Fibroblast of skin of left biceps (primary cell): ENCODE measurements at places on chromosomes 3 and 15.

- DNase-seq, result peak; percentile 21
Measured at GRCh38 chr15:90519688-90520087, 10.0 kb upstream of the CRTC3 start.

- DNase-seq, result no peak
Measured at GRCh38 chr3:197694251-197694650, 42.5 kb downstream of the RUBCN start.

DNA sequence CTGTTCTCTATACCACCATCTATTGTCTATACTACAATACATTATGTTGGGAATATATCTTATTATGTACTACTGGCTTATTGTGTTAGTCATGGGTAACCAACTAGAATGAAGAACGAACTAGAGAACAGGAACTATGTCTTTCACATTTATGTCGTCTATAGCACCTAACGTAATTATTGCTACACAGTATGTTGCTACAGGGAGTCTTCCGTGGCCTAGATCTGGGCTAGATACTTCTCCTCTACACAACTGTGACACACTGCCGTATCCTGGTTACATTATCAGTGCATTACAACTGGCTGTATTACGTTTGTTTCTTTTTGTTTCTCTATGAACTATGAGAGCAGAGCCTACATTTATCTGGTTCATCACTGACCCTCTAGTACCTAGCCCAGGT is 34.0 kb downstream of the SCG5 start:
- no peak for DNase-seq

GRCh38 chr3:141294848-141295247 is 63.2 kb downstream of the PXYLP1 start:
- DNase-seq, result no peak

DNA sequence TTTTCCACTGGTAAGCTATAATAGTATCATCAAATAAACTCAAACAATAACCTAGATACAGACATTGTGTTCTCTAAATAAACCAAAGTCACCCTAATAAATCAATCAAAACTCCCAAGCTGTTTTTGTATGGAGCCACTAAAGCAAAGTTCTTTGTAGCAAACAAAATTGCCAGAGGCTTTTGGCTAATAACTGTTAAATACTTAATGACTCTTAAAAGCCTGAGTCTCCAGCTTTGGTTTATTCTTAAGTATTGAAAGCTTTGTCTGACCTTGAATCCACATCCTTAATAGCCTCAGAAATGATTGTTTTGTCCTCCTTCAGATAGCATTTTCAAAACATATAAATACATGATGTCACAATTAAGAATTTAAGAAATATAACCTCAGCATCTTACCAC is 725.3 kb downstream of the SI start:
- DNase-seq, result no peak

GRCh38 chr3:185958626-185959025 is 20.8 kb upstream of the TRA2B start:
- DNase-seq, result no peak

DNA sequence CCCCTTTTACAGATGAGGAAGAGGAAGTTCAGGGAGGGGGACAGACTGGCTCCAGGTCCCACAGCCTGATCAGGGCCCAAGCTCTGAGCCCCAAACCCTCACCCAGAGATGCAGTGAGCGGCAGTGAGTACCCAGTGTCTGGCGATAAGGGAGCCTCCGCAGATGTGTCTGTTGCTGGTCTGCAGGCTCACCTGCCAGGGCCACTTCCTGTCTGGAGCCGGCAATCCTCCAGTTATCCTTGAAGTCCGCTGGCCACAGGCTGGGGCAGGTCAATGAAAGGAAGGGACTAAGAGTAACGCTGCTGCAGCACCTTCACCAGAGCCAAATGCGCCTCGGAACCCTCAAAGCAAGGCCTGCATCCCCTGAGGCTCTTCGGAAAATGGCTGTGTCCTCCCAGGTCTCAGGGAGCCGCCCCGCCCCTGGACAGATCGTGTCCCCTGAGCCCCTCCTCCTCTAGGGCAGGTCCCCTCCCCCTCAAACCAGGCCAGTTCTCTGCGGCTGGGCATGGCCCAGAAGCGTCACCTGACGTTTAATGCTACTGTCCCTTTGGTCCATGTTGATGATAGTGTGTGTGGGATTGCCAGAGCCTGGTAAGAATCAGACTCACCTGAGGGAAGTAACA is 51.5 kb downstream of the MYL3 start:
- DNase-seq, result no peak

GRCh38 chr15:78322243-78322642 is 17.9 kb upstream of the CRABP1 start:
- peak; percentile 40 for DNase-seq

DNA sequence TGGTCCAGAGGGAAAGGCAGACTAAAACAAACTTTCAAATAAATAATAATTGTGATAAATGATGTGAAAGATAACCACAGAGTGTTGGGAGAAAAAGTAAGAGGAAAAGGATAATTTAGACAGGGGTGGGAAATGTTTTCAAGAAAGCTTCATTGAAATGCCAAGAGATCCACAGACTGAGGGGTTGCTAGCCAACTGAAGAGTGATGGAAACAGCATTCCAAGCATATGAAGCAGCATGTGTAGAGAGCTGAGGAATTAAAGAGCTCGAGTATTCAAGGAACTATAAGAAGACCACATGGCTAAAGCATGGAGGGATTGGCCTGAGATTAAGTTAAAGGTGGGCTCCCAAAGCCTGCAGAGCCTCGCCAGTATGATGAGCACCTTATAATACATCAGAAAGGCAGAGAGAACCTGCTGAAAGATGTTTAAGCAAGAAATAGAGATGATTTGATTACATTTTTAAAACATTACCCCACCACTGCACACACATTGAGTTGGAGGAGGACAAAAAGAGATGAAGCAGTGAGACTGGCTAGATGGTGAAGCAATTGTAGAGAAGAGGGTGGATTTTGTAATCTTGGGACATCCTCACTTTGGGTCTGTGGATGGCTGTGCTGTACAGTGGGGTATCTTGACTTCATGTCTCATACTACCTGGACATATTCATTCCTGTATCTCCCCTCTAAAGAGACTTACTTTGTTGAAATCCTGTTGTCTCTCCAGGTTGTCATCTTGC is 100.8 kb downstream of the STAC start:
- DNase-seq, result peak; percentile 67

GRCh38 chr3:47441796-47442551 is 33.8 kb downstream of the SCAP start:
- DNase-seq, result no peak

DNA sequence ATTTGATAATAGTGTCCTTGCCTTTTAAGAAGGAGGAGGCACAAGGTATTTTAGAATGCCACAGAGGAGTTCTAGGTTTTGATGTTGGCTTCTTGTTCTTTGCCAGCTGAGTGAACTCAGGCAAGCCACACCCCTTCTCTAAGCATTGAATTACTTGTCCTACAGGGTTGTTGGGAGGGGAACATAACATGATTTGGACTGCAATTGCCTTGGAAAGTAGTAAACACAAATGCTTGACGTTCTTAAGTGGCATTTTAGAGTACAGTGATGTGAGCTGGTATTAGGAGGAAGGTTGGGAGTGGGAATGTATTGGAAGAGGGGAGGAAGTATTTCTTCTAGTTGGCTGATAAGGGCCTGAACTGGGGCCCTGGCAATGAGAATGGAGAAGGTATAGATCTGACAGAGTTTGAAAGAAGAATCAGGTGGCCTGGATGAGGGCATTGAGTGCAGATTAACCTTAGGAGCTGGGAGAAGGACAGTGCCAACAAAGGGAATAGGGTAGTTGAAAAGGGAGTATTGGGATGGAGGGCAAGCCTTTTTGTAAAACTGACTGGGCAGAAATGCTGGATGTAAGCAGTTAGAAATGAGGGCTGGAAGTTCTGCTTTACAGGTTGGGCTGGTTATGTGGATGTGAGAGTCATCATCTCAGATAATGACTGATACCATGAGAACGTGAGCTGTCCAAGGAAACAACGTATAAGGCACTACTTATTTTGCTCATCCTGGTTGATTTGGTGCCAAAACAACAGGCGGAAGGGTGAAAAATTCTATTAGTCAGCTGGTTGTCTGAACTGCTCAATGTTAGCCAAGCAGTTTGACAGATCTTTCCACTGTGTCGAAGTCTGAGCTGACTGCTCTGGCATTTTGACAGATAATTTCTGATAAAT is 16.7 kb downstream of the KAT2B start:
- no peak for DNase-seq

DNA sequence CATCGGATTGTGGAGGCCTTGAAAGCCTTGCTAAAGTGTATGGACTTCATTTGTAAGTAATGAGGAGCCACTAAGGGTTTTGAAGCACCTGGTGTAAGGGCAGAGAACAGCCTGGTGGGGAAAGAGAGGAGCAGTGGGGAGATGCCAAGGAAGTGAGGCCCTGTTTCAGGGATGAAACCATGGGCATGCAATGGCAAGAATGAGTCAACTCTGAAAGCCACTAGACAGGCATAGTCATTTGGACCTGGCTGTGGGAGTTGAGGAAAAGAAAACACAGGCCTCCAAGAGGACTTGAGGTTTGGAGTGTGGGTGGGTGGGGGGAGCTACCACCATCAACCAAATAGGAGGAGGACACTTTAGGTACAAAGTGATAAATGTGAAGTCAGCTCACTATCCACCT is 7.6 kb downstream of the XCR1 start:
- DNase-seq, result no peak

DNA sequence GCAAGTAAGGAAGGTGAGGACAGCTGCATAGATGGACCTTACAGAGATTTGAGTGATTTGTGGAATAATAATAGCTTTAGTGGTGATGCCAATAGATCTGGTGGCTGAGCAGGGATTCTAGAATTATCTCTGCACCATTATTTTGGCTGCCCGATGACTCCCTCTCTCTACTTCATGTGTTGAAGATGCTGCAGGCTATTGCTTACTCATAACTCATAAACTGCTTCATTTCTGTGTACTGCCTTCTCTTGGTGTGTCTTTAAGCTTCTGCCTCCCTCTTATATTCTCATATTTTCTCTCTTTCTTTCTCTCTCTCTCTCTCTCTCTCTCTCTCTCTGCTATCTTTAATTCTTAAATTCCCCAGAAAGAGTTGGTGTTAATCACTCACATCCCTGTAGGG is 256.0 kb upstream of the TRIM42 start:
- no peak for DNase-seq

DNA sequence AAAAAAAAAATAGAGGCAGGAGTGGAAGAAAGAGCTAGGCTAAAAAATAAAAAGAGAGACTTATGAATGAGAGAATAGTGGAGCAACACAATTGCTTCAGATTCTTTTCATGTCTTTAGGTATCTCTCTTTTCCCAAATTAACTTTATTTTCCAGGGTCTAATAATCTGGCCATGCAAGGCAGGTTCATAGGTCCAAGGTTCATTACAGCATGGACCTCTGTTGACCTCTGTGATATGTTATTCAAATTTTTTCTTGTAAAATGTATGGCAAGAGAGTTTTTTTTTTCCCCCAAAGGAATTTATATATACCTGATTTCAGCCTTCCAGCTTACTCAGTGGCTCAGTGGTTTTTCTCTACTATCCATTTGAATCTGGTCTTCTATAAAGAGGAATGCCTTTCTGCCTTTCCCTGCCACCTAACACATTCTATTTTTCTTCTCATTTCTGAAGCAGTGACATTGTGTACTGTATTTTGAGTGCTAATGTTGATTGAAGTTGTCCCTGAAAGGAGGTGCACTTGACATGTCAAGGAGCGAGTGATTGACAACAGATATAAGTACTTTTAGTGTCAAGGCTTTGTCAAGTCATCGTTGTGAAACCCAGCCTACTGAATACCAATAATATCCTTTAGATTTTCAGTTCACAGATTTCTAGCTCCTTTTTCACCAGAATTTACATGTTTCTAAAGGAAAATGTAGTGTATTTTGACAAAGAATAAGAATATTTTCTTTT is 118.5 kb downstream of the MAP2K5 start:
- no peak for DNase-seq

GRCh38 chr15:73305331-73306211 is 63.2 kb downstream of the HCN4 start:
- DNase-seq, result peak; percentile 13

GRCh38 chr3:15160662-15161061 is 45.4 kb upstream of the CAPN7 start:
- no peak for DNase-seq

DNA sequence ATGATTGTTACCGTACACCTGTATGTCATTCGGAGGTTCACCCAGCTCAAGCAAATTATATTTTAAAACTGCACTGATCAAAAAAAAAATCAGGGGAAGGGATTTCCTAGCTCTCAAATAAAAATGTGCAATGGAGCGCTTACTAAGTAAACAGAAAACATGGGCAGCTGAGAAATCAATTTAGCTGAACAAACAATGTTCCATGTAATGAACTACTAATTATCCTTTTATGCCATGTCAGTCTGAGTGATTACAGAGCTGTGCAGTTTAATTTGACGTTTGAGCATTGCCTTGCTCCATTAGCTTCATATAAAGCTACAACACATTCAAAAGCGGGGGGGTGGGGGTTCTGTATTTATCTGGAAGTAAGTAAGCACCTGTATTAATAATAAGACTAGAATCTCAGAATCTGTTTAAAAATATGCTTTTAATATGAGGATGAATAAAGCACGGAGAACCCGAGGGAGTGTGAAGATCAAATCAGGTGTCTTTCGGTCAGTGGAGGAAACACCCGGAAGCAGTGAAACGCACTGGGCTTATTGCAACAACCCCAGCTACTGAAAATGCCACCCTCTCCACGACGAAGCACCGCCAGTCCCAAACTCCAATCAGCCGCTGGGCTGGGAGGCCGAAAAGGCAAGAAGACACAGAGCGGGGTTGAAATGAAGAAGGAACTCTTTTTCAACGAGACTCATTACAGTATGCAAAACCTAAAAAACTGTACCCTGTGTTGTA is 196.5 kb upstream of the ATP11B start:
- DNase-seq, result no peak

DNA sequence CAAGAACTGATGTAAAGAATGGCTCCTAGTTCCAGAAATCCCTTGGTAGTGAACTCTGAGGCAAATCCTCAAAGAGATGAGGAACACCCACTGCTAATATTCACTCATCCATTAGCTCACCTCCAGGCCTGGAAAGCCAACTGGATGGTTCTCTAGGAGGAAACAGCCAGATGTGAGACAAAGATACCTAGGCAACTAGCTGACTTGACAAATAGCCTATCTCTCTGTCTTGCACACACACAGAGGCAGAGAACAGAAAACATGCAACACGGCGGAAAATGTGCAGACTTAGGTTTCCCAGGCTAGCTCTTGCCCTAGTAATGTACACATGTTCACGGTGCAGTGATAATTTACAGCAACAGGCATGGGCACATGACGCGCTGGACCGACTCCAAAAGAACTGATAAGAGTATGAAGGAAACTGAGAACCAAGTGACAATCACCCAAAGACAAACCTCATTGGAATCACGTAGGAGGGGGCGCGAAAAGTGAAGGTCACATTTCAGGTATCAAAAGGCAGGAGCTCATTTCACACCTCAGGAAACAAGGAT is 318.1 kb downstream of the FOXP1 start:
- DNase-seq, result no peak

- DNase-seq, result no peak
Measured at GRCh38 chr3:124078953-124079911, 87.3 kb upstream of the ROPN1 start.

DNA sequence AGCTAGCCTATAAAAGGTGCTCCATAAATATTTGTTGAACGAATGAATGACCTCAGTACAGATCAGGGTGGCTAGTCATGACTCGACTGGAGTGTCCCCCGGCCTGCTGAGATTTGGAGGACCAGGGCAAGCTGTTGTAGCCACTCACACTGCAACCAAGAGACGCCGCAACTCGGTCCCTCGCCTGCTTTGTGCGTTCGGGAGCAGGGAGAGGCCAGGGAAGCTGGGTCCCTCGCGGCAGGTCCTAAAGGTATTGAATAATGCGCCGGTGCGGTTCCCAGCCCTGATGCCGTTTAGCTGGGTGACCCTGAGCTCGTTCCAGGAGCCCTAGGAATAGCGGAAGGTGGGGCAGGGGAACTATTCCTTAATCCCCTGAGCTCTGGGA is 1.8 kb downstream of the IGDCC4 start:
- no peak for DNase-seq

- peak; percentile 85 for DNase-seq
Measured at GRCh38 chr15:64702816-64703631, 72.4 kb downstream of the RBPMS2 start.
